ENCODE measurements at places on chromosomes 5 and 9.

- no peak for DNase-seq
These were observed 4.5 kb upstream of the CDK7 start for GRCh38 chr5:69230181-69230580.

GRCh38 chr5:52998552-52999313, 9.6 kb downstream of the ITGA2 start:
- no peak for DNase-seq

GRCh38 chr5:14932902-14933469, 61.4 kb upstream of the ANKH start:
- no peak for DNase-seq

GRCh38 chr9:103319979-103320378, 324.8 kb downstream of the CYLC2 start:
- no peak for DNase-seq

DNA sequence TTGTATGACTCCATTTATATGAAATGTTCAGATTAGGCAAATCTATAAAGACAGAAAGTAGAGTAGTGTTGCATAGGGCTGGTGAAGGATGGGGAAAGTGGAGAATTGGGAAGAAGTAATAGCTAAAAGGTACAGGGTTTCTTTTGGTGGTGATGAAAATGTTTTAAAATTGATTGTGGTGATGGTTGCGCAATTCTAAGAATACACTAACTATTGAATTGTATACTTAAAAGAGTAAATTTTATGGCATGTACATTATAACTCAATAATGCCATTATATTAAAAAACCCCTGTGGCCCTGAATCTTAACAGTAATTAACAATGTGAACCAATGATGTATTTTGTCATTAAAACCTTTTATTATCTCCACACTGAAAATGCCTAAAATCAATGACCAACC, 20.4 kb upstream of the DMAC1 start:
- DNase-seq, result no peak

DNA sequence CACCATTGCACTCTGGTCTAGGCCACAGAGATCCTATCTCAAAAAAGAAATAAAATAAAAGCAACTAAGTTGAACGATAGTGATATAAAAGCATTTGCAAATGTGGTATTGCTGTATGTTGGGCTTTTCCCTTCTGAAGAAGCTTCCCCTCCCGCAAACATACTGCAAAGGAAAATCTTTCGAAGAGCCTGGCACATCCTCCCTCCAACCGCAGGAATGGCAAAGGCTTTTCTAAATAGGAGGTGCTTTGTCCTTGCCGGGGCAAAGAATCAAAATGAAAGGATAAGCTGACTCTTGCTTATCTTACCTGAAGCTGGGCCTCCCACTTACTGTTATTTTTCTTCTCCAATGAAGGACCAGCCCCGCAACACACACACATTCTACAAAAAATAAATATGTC, 45.8 kb downstream of the SERINC5 start:
- no peak for DNase-seq

GRCh38 chr5:145588558-145588957, 246.6 kb downstream of the PRELID2 start:
- DNase-seq, result no peak

- DNase-seq, result peak; percentile 65
These were observed 28.4 kb upstream of the SLC12A7 start for GRCh38 chr5:1140171-1140817.

DNA sequence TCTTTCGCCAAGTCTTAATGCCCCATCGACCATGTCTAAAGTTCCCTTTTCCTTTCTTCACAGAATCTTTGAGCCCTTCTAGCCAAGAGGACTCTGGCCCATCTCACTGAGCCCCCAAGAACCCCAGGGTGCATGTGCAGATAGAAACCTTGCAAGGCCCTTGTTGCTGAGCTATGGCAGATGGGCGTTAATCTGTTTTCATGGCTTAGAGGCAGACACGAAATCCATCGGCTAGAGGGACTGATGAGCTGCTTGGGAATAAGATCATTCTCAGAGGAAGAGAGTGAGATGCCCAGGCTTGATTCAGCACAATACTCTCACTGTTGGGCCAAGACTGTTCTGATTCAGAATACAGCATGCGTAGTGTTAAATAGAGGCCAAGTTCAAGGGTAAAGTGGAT, 262.5 kb upstream of the C9orf72 start:
- no peak for DNase-seq

All from stimulated activated CD8-positive, alpha-beta memory T cell treated with anti-CD3 and anti-CD28 coated beads, Interleukin-2, amount 100 ng/mL, for 1 hour (primary cell).